ENCODE measurements at places on chromosomes 2 and 18.
A peak's percentile ranks its signal among the peaks of the same experiment; 100 is the strongest.

DNA sequence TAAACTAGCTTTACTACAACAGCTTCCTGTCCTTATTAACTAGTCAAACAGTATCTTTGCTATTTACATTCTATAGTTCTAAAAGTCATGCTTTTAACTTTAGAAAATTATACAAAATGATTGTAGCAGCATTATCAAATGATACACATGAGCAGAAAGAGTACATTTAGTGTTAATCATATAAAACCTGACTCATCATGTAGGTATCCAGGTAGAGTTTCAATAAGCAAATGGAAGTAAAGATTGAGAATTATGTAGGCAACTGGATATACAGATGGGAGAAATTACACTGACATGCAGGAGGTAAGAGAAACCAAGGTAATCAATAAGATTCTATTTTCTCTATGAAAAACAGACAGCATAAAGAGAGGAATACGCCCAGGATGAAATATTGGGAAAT, 33.8 kb downstream of the TRIP12 start:
- DNase-seq = no peak

- DNase-seq = no peak
These were observed 40.4 kb upstream of the MAL start for GRCh38 chr2:94984964-94985575.

DNA sequence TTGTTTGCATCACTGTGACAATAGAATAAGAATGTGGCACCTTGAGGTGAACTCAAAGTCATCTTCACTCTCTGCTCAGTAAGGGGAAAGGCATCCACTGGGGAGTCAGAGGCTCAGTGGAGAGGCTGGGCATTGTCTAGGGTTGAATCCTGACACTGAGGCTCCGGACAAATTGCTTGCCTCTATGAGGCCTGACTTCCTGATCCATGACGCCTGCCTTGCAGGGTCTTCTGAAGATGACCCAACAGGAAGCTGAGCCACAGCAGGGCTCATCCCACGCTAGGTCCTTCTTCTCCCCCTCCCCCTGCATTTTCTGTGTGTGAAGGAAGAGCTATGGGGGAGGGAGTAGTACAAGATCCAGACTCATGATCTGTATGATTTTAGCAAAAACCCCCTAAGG, 265.1 kb downstream of the SH3BP4 start:
- DNase-seq = no peak

DNA sequence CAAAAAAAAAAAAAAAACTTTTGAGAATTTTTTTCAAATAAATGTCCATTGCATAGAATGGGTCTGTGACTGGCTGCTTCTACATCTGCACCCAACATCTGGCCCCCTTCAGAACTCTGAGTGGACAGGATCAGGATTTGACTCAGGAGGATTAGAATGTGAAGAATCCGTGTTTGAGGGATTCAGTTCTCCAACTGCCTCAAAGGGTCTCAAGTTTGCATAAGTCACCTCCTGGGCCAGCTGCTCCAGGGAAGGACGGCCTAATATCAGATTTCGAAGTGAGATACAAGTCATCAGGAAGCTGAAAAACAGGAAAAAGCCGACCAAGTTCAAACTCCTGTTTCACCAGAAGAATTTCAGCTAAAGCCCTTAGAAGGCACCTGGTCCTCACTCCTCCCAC, 10.9 kb downstream of the MAT2A start:
- no peak for DNase-seq

- no peak for DNase-seq
These were observed 76.2 kb downstream of the MOGAT1 start for GRCh38 chr2:222747526-222748160.

DNA sequence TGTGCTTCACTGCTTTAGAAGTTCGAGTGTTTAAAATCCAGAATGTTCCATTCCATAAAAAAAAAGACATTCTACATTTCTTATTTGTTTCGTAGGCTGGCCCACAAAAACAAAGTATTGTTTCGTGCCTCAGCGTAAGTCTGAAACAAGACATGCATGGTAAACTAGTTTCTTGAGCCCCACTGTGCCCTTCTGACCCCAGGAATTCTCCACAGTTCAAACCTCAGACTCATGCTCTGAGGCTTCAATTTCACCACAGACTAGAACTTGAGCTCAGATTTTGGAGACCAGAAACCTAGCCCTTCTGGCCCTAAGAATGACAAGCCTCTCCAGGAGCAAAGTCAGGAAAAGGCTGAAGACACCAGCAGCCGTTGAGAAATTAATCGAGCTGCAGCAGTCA, 151.5 kb downstream of the SLC8A1 start:
- no peak for DNase-seq

GRCh38 chr18:50610349-50610748, 50.5 kb downstream of the MAPK4 start:
- no peak for DNase-seq

GRCh38 chr2:41871080-41871479, 176.7 kb upstream of the PKDCC start:
- no peak for DNase-seq

GRCh38 chr2:231398585-231398984, 3.1 kb downstream of the B3GNT7 start:
- no peak for DNase-seq

- DNase-seq = no peak
These were observed at the start of gene RAMP1 for GRCh38 chr2:237859533-237860272. Gene RAMP1, plus strand, starts transcription at chr2:237859623. Its CDS starts 53 bp downstream, at chr2:237859676.

GRCh38 chr2:157480182-157480961, 36.5 kb upstream of the CYTIP start:
- DNase-seq = peak; percentile 52

- DNase-seq = no peak
These were observed 571 bp downstream of the EEF1B2 start for GRCh38 chr2:206160125-206160806.

GRCh38 chr2:195057001-195057400, 600.0 kb upstream of the SLC39A10 start:
- no peak for DNase-seq

- DNase-seq = no peak
These were observed 36.5 kb upstream of the MGAT5 start for GRCh38 chr2:134217351-134217750.

GRCh38 chr2:44169155-44169898, 652 bp downstream of the PPM1B start:
- no peak for DNase-seq

GRCh38 chr2:11914455-11914854, 168.0 kb downstream of the LPIN1 start:
- no peak for DNase-seq

GRCh38 chr2:37566517-37566981, 104.9 kb downstream of the CDC42EP3 start:
- DNase-seq = no peak

- DNase-seq = no peak
These were observed 66.1 kb downstream of the ASB1 start for GRCh38 chr2:238492840-238493239.

GRCh38 chr2:26516781-26517180, 38.9 kb upstream of the OTOF start:
- no peak for DNase-seq

DNA sequence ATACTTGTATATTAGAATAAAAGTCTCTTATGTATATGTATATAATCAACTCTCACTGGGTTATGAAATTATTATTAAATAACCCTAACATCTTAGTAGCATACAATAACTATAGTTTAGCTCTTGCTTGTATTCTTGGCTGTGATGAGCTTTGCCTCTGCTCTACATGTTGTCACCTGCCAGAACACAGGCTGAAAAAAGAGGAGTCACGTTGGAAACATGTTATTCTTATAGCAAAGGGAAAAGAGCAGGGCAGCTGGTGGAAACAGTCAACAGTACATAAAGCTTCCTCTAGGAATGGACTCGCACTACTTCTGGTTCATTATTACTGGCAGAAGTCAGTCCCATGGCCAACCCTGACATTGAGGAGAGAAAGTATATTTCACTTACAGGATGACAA, 362.0 kb upstream of the KYNU start:
- DNase-seq = no peak

- DNase-seq = no peak
These were observed 2.4 kb downstream of the NFATC1 start for GRCh38 chr18:79397830-79398761.

- DNase-seq = no peak
These were observed 5.4 kb upstream of the ZAP70 start for GRCh38 chr2:97708048-97708380.

GRCh38 chr18:35406666-35407065, 29.5 kb upstream of the ZNF396 start:
- no peak for DNase-seq

DNA sequence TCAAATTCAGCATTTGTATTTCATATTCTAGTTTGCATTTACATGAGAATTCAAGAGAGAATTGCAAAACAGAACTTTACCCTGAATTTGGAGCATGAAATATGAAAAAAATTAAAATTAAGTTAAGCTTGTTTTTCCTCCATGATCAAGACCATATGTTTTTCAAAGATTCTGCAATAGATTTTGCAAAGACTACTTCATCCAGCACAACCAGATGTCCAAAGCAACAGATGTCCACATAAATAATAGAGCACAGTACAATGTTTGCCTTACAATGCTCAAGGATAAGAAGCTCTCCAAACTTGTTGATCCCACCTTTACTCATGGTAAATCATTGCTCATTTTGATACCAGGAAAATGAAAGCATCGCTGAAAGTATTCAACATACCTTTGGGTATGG, 25.6 kb downstream of the FAP start:
- no peak for DNase-seq

GRCh38 chr2:161044921-161045320, 115.3 kb upstream of the TANK start:
- DNase-seq = no peak

- DNase-seq = no peak
These were observed 17.8 kb upstream of the GPR75 start for GRCh38 chr2:53877556-53877955.

DNA sequence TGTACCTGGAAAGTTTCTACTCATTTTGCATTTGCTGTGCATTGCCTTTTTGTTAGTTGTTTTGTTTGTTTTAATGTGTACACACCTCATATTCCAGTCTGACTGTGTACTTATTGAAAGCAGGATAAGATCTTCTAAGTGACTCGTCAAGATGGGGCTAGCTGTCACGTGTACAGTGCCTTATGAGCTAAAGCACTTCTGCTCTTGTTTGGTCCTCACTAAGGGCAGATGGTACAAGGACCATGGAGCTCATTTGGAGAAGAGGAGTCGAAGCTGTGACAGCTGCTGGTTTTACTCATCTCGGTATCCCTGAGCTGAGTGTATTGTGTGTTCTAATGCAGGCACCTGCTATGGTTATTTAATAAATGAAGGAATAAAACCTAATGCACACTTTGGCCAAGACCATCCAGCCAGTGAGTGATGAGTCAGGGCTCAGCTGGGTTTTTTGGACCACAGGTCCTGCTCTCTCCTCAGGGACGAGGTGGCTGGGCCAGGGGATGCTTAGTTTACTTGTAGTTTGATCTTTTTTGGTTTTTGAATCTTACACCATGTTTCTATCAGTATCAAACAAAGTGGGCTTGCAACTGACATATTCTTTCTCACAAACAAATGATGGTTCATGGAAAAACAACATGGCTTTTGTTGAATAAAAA, 152.5 kb upstream of the APCDD1 start:
- DNase-seq = no peak

- DNase-seq = no peak
These were observed 4.7 kb downstream of the DPYSL5 start for GRCh38 chr2:26852405-26853306.

DNA sequence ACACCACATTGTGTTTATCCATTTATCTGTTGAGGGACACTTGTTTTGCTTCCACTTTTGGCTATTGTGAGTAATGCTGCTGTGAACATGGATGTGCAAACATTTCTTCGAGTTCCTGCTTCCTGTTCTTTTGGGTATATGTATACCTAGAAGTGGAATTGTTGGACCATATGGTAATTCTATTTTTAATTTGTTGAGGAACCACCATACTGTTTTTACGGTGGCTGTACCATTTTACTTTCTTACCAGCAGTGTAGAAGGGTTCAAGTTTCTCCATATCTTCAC, 23.1 kb downstream of the ANXA4 start:
- no peak for DNase-seq

DNA sequence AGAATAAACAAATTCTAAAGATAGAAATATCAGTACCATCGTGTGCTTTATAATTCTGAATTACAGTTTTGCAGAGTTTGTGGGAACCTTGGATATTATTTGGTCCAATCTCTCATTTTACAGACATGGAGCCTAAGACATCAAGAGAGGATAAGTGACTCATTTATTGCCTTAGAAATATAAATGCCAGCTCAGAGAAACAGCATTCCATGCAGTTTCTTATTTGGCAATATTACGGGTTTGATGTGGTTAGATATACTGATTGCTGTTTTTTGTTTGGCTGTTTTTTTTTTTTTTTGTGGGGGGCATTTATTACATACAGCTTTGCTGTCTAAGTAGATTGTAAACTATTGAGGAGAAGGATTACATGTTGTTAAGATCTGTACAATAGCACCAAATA, 1241.1 kb upstream of the LRRTM1 start:
- no peak for DNase-seq

DNA sequence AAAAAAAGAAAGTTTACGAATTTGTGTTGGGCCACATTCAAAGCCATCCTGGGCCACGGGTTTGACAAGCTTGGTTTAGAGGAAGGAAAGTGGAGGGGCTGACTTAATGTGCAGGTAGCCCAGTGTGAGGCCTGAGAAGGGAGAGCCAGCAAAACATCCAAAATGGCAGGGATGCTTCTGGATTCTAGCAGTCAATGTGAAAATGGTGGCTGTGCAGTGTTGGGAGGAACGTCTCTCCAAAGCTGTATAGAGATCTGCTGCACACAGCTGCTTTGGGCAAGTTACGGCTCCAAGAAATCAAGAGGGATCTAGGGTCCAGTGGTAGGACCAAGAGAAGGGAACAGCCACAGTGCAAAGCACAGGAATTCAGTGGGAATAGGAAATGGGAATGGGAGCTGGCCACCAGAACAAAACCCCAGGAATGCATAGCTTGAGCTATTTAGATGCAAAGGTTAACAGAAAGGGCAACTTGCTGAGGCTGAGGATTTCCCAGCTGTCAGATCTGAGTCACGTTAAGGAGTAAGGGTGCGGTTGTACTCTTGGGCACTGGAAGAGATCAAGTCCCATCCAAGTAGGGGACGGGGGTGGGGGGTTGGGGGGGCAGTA, 70.6 kb downstream of the B3GNT2 start:
- DNase-seq = no peak

DNA sequence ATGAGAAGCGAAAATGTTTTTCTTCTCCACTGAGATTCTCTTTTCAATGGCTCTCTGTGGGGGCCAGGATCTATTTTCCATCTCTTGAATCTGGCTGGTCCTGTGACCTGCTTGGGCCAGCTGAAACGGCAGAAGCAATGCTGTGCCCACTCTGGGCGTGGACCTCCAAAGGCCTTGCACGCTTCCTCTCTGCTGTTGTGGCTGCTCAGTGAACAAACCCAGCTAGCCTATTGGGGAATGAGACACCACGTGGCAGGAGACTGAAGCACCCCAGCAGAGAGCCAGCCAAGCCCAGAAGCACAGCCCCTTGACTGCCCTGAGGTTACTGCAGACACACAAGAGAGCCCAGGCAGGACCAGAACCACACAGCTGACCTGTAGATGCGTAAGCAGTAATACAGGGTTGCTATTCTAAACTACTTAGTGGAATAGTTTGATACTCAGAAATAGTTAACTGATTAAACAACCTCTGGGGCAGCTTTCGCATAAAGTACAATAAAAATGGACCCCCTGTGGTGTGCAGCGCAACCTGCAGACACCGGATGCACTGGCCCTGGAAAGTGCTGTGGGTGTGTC, 221.7 kb upstream of the SH3BP4 start:
- no peak for DNase-seq

All from stimulated activated CD4-positive, alpha-beta T cell treated with anti-CD3 and anti-CD28 coated beads, Interleukin-2, amount 100 ng/mL, for 48 hours (primary cell).